ENCODE measurements at places on chromosomes 16 and 17.

- no peak overlapping the region for H3K4me3 ChIP-seq
- no peaks in the 10 kb centered on the region for H3K27me3 ChIP-seq
- H3K36me3 ChIP-seq = no peaks in the 10 kb centered on the region
- no peak for DNase-seq
- H3K4me1 ChIP-seq = peaks cover 10% of the 10 kb centered on the region
- H3K27ac ChIP-seq = no peak overlapping the region
Measured at GRCh38 chr16:25027781-25028180, 12.6 kb upstream of the ARHGAP17 start.

GRCh38 chr17:66450852-66451158 lies 148.4 kb downstream of the PRKCA start:
- no peak overlapping the region for H3K4me3 ChIP-seq
- no peak for DNase-seq
- no peaks in the 10 kb centered on the region for H3K36me3 ChIP-seq
- peaks cover 8% of the 10 kb centered on the region for H3K4me1 ChIP-seq
- no peak overlapping the region for H3K27ac ChIP-seq

DNA sequence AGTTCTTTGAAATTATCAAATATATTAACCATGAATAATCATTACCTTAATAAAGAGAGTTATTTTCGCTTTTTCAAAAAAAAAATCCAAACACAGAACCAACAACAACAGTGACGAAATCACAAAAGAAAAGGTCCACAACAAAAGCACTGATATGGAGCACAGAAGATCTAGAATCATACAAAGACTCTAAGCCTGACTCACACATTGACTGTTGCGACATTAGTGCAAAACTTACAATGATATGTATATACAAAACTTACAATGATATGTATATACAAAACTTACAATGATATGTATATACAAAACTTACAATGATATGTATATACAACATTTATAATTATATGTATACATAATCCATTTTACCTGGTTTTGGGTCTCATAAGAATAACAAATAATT lies 117.7 kb downstream of the USP22 start:
- DNase-seq = no peak
- H3K27me3 ChIP-seq = no peaks in the 10 kb centered on the region
- peaks cover 10% of the 10 kb centered on the region for H3K4me1 ChIP-seq

DNA sequence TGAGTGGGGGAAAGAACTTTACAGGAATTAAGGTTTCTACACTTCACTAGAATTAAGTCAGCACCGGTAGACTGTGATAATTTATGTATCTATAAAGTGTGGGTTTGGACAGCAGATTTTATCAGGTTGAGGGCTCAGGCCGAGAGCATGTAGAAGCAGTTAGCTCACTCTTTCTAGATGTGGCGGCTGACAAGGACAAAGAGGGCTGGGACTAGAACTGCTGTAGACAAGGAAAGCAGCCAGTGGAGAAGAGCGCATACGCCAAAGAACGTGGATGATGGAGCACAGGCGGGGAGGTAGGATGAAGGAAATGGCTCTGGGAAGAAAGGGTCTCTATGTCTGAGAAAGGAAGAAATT lies 504 bp upstream of the GOSR1 start:
- H3K27me3 ChIP-seq = no peaks in the 10 kb centered on the region
- H3K4me3 ChIP-seq = peak overlapping the region; percentile 89
- DNase-seq = no peak
